CD4-positive, alpha-beta T cell (primary cell): ENCODE measurements at places on chromosomes 2 and 18.

- DNase-seq, result no peak
Measured at GRCh38 chr2:161373942-161374341, 42.2 kb upstream of the TBR1 start.

- DNase-seq, result no peak
Measured at GRCh38 chr2:26457251-26457666, 20.7 kb downstream of the OTOF start.

DNA sequence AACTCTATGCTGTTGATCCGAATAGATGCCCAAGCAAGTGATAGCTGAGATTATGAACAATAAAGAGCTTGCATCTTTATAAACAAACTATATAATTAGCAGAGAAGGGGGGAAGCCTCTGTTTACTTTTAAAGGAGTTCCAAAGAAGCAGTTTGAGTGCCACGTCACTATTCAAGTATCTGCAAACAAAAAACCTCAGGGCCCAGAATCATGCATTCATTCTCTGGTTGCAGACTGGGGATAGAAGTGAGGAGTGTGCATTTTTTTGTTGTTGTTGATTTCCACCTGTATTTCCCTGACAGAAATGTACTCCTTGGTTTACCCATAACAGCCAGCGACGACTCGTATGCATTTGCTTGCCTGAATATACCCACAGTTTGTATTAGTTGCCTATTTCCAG is 264.3 kb downstream of the PTGR3 start:
- no peak for DNase-seq

GRCh38 chr2:133418671-133419070 is 149.6 kb downstream of the NCKAP5 start:
- DNase-seq, result no peak

- DNase-seq, result no peak
Measured at GRCh38 chr2:10123281-10123680, 742 bp downstream of the RRM2 start.

- no peak for DNase-seq
Measured at GRCh38 chr2:141582213-141582612, 548.6 kb downstream of the LRP1B start.

- no peak for DNase-seq
Measured at GRCh38 chr2:101002562-101003277, 631 bp downstream of the RPL31 start.

DNA sequence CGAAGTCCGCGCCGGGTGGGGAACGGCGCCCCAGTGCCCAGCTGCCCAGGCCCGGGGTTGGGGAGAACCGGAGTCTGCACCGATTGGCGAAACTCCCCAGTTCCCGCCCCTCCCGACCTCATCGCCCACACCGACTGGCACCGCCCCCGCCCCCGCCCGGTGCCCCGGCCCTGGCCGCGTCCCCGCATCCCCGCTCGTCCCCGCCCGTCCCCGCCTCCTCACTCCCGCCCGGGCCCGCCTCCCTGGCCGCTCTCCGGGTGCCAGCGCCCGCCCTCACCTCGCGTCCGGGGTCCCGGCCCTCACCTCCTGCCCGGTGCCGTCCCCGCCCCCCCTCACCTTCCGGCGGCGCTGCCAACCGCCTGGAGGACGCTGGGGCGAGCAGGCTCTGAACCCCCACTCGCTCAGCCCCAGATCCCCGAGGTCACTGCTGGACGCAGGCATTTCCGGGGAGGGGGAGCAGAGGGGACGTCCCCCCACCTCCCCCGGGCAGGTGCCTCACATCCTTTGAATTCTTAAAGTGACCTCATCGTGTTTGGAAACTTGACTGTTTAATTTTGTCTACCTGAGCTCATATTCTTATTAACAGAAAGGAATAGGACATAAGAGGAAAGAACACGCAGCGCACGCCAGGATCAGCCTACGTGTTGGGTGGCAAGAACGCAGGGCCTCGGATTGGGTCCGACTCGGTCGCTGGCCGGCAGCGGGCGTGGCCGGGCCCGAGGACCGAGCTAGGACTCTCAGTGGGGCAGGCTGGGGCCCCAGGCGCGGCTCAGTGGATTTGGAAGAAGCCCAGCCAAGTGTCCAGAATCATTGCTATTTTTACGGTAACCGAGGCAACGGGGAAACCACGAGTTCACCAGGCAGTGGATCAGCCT is at the start of gene FAM110C:
FAM110C (minus strand) TSS at position 35 of the 875 bp plus-strand sequence. CDS start 120 bp downstream, outside the sequence.
- DNase-seq, result peak; percentile 64

DNA sequence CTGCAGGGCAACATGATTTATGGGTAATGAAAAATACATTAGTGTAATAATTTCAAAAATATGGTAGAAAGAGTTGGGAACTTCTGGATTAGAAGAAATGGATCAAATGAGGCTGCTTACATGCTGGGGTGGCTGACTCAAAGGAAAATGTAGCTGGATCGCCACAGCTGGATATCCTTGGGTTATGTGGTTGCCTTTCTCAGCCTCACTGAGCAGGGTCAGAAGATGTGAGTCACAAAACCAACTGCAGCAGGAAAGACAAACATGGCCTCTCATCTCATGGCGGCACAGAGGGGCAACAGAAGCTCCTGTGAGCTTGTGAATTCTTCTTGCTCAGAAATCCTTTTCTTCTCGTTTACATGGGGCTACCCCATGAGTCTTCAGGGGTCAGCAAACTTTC is 317.1 kb upstream of the SPRED2 start:
- DNase-seq, result no peak

DNA sequence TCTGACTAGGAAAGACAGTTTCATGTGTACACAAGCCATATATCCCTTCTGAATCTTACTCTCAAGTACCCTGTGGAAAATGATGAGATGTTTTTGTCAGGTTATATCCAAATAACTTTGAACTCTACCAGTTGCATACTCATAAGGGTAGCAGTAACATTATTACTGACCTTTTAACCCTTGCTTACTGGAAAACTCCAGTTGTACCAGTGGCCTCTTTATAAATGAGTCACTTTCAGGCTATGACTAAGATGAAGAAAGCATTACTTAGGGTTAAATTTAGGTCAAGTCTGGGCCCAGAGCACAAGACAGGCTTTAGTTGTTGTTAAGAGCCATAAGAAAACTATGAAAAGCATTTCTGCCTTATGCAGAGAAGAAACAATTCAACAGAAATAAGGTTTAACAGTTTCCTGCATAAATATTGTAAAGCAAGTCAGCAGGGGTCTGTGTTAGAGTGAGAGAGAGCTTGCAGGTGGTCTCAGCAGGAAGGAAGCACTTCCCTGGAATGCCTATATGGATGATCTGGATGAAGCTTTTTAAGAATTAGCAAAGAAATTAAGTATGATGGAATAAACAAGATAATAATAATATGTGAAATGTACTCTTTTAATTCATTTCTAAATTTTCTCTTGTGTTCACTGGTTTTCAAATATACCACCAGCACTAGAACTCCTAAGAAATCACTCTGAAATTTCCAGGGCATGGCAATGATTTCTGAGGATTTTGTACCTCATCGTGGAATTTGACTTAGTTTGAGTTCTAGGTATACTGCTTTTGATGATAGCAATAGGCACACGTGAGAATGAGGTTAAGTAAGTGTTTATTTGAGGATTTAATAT is 126.6 kb downstream of the UBE2E3 start:
- no peak for DNase-seq

GRCh38 chr2:200385063-200385635 is 78.7 kb downstream of the SPATS2L start:
- DNase-seq, result no peak

GRCh38 chr2:133753665-133754064 is 185.4 kb upstream of the NCKAP5 start:
- DNase-seq, result no peak

GRCh38 chr2:201785135-201785534 is 4.4 kb upstream of the ALS2 start:
- DNase-seq, result no peak

- DNase-seq, result no peak
Measured at GRCh38 chr2:219297766-219298456, 11.3 kb downstream of the PTPRN start.

DNA sequence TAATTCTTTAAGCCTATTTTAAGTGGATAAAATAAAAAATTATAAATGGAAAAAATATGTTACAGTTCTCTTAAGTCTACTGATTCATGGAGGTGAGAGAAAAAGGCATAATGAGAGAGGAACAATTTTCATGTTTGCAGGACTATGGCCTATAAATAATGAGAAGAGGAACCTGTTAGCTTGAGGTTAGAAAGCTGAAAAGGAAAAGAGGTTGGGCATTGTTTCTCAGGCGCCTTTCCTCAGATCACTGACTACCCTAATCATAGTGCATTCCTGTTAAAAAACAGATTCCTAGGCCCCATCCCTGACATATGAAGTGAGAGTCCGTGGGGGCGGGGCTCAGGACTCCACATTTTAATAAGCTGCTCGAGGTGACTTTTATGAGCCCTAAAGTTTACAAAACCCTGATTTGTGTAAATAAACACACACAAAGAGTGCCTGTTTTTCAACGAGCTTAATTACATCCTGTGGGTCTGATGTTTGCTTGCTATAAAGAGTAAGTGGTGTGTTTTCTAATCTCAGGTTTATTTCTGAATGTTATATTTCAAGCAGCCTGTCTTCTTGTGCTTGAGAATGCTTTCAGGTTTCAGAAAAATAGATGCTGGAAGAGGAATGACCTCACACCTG is 335.5 kb downstream of the CLIP4 start:
- DNase-seq, result no peak

DNA sequence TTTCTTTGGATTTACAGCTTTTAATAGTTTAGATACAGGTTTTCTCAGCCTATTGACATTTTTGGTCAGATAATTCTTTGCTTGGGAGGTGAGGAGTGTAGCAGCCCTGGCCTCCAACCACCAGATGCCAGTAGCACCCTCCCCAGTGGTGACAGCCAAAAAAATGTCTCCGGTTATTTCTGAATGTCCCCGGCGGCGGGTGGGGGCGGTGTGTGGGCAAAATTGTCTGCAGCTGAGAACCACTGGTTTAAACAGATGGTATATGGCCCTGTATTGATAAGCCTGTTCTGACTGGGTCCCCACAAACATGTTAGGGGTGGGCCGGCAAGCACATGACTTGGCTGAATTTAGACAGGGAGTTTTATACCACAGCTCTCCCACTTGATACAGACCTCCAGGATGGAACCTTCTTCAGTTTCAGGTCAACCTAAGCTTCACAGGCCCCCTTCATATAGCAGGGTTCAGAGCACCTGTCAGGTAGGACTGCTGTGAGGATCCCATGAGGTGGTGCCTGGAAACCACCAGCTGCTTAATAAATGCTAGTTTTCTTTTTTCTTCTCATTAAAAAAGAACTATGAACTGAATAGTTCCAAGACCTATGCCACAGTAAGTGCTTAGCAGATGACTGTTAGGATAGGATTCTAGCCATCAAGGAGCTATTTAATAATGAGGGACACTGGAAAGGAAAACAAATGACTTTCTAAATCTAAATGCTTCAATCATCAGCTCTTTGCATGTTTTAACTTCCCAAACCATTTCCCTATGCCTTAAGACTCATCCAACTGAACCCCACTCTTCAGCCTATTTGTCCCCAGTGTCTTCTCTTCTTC is 18.1 kb downstream of the LPIN2 start:
- peak; percentile 60 for DNase-seq

GRCh38 chr2:27796791-27797765 is 25.6 kb downstream of the MRPL33 start:
- no peak for DNase-seq

DNA sequence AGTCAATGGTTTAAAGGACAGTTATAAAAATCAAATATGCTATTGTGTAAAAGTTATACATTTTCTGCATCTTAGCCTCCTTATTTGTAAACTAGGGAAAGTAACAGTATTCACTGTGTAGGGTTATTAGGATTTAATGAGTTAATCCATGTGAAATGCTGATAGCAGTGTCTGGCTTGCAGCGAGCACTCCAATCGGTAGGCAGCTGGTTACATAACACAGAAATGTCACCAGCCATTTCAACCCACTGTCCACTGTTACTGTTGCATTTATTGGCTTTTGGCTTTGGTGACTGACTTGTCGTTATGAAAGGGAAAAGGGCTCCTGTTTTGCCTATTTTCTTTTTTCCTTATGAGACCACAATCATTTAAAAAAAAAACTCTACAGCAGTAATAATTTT is 38.9 kb downstream of the ID2 start:
- no peak for DNase-seq

DNA sequence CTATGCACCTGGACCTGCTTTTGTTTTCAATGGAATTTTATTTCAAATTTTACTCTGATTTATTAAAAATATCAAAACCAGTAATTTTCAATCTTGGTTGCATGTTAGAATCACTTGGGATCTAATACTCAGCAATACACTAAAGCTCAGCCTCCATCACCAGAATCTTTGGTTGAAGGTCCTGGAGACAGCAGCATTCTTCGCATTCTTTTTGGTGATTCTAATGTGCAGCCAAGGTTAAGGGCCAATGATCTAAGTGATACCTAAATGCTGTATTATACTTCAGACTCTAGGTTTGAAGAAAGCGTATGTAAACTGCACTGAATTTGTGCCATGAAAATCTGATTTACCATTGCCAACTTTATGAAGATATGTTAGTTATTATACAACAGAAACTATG is 493.1 kb downstream of the XIRP2 start:
- no peak for DNase-seq

DNA sequence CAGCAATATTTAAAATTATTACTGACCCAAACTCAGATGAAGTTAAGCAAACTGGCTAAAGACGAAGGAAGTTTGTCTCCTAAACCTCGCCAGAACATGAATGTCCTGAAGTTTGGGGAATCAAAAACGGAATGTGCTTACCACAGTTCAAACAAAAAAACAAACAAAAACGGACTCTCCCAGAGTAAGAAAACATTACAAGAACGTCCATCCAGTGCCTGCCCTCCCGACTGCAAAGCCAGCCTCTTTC is 1.1 kb downstream of the KANSL1L start:
- DNase-seq, result no peak

DNA sequence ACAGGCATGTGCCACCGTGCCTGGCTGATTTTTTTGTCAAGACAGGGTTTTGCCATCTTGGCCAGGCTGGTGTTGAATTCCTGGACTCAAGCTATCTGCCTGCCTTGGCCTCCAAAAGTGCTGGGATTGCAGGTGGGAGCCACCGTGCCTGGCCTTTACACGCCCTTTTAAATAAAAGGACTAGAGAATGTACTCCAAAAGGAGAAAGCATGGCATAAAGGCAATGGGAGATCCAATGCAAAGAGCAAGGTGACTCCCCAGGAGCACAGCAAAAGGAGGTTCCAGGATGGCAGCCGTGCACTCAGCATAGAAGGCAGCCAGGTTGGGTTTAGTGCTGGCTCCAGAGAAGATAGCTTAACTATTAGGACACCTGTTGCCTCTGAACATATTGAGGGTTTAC is 27.1 kb downstream of the ASB1 start:
- DNase-seq, result no peak

- no peak for DNase-seq
Measured at GRCh38 chr2:68291314-68291713, 28.4 kb downstream of the CNRIP1 start.

- no peak for DNase-seq
Measured at GRCh38 chr2:128348701-128349100, 30.0 kb upstream of the HS6ST1 start.

DNA sequence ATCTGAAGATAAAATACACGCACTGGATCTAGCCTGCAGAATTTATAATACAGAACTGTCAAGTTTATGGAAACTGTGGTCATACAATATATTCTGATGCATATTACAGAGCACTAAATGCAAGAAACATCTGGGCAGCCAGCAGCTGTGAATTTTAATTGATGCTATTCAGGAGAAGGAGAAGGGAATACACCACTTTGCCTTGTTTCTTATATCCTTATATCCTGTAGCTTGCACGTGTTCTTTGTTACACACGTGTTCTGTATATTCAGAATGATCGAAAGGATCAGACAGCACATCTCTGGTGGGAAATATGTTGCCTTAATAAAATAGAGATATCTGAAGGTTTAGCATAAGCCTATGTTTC is 335.8 kb downstream of the AGPS start:
- DNase-seq, result no peak
